Head of caudate nucleus (tissue), 42 donors: ENCODE measurements at places on chromosomes 7 and 10.

GRCh38 chr10:62454687-62455397, 80.7 kb downstream of the ZNF365 start:
- no peak for DNase-seq

GRCh38 chr7:129144834-129145668, 544 bp downstream of the TSPAN33 start:
- no peak for DNase-seq

DNA sequence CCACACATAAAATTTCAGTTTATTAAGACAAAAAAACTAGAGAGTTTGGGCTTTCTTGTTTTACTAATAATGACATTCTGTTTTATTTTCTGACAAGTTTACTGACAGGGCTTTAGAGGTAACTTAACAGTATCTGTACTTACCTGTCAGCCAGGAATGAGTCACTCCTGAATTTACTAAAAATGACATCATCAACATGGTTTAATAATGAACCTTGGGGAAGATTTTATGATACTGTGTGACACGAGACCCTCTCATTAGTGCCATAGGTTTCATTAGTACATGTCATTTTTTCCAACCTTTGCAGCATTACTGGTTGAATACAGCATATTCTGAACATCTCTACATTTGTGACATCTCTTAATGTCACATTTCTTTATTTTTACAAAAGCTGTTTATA, 131.1 kb downstream of the KCND2 start:
- DNase-seq: no peak

GRCh38 chr10:74930965-74931364, 104.6 kb downstream of the KAT6B start:
- no peak for DNase-seq

DNA sequence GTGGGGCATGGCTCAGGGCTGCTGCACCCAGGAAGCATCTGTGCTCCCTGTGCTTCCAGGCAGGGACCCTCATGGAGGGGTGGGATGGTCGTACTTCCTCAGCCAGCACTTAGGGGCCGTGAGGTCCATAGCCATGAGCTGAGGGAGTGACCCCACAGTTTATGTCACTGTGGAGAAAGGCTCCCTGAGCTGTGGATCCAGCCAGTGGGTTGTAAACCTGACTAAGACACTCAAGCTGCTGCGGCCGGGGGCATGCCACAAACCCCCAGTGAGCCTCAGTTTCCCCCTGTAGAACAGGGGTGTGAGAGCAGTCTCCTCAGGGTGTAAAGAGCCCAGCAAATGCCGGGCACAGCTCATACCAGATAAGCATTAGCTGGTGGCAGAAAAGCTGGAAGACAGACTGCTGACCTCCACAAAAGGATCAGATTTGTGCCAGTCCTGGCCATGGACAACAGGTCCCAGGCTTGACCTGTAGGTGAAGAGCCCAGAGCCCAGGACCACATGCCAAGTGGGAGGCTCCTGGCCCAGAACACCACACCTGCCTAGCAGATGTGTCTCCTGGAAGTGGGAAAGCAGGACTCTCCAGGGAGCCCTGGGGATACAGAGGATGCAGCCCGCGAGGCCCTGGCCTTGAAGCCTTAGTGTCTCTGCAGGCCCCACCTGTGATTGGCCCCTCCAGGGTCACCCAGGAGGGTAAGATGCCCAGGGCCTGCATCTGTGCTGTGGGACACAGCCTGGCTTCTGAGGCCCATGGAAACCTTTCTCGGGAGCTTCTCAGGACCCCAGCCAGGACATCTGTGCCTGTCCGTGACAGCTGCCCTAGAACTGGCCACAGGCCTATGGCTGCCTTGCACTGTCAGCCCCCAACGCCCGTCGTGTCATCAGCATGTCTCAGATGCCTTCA, 78.1 kb upstream of the RET start:
- no peak for DNase-seq

- DNase-seq: peak; percentile 9
Observed at GRCh38 chr10:30980951-30981616, 50.6 kb downstream of the ZNF438 start.

DNA sequence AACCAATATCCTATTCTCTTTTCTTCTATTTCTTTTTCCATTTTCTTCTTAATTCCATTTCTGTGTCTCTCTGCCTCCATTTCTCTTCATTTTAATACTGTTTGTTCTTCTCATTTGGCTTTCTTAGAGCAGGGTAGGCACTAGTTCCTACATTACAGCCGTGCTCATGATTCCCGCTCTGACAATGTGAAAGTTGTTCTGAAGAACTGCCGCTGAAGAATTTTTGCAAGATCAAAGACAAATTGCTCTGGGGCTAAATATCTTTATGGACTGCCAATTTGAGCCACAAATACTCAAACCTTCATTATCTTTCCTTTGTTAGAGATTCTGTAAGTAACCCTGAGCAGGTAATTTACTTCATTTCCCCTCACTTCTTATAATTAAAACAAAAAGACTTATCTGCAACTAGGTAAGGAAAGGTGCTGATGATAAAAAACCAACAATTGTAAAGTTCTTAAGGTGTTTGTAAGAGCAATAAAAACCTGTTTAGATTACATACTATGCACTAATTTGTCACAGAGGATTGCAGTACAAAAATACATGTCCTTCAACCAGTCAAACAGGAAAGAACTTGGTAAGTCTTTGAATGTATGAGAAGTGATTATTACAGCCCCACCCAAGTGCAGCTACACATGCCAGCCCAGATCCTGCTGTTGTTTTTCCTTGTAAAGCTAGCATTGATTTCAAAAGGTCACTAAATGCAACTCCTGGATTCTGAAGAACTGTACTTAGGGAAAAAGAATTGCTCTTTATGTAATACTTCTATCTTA, 127.5 kb downstream of the COL28A1 start:
- no peak for DNase-seq

GRCh38 chr10:84294766-84295447, 33.5 kb upstream of the CCSER2 start:
- no peak for DNase-seq

DNA sequence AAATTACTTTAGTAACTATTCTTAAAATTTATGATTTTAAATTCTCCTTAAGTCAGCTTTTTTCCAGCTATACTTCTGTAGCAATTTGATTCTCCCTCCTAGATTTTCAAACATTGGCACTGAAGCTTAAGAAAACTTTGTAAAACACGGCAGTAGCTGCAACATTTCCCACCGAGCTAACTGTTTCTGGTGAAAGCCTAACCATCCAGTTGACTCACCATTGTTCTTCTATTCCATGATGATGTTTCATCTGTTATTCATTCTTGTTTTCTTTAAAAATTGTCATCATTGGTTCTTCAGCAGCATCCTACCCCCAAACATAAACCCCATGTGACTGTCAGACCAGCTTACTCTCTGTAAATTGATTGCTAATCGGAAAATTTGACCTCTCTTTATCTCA, 312.3 kb downstream of the DGKB start:
- no peak for DNase-seq

GRCh38 chr7:54783952-54784351, 24.9 kb upstream of the SEC61G start:
- DNase-seq: no peak

GRCh38 chr7:128171-129080, 63.9 kb upstream of the FAM20C start:
- DNase-seq: no peak

DNA sequence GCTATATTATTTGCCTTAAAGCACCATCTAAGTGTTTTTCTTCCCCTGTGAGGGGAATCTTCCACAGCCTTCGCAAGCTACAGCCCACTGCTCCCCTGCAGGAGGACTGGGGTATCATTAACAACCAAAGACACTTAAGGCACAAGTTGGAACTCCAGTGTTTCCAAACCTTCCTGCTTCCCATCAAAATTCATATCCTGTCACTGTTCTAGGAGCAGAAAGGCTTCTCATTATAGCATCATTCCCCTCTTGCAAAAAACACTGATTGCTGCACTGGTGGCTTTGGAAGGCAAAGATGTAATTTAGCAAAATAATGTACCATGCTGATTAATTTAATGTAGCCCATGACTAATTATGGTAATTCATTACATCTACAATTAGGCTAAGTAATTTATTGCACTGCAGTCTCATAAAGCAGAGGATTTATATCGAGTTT, 207.2 kb downstream of the SKAP2 start:
- no peak for DNase-seq

DNA sequence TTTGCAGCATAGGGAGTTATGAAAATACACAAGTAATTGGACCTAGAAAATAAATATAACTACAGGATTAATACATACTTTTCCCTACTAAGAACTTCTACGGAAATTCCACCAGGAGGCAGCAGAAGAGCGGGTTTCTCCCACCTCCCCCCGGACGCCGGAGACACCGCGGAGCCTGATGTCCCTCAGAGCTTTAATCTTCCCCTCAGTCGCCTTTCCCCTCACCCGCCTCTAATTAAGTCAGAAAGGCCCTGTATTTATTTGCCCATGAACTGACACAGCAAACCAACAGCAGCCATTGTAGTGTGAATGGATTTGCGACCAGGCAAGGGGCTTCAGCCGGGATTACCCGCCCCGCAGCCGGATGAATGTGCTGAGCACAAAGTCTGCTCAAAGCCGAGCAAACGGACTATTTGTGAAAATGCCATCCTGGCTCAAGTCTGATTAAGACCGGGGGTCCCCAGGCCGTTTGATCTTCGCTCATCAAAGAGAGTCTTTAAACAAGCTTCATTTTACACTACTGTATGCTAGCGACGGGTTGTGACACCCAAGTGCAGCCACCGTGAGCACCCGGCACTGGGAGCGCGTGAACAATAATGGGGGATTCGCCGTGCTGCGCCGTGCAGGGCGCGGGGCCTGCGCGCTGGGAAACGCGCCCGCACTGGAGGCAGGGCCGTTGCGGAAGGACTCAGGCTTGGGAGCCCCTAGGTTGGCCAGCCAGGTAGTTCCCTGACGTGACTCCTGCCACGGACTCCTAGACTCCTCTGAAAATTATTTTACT, 5.6 kb upstream of the DKK1 start:
- DNase-seq: peak; percentile 82

DNA sequence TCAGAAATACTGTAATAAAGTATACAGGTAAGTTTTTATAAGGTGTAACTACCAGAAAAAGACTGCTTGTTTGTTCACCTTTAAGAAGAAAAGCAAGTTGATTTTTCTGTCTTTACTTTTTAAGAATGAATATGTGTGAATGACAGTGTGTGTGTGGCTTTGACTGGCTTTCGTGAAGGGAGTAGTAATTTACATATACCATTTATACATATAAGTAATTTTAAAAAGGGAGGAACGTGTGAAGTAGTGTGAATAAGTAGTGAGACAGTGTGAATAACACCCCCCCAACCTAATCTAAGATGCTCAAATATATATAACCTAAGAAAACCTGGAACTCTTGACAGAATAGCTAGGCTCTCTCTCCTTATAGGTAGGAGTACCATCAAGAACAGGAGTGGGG, 33.2 kb downstream of the RBM33 start:
- no peak for DNase-seq

DNA sequence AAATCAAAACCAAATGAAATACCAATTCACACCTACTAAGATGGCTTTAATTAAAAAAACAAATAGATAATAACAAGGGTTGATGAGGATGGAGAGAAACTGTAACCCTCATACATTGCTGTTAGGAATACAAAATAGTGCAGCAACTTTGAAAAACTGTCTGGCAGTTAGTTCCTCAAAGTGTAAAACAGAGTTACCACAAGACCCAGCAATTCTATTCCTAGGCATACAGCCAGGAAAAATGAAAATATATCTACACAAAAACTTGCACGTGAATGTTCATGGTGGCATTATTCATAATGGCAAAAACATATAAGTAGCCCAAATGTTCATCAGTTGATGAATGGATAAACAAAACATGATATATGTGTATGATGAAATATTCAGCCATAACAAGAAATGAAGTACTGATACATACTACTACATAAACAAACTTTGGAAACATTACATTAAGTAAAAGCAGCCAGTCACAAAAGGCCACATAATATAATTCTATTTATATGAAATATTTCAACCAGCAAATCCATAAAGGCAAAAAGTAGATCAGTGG, 83.5 kb downstream of the BRAF start:
- DNase-seq: no peak

DNA sequence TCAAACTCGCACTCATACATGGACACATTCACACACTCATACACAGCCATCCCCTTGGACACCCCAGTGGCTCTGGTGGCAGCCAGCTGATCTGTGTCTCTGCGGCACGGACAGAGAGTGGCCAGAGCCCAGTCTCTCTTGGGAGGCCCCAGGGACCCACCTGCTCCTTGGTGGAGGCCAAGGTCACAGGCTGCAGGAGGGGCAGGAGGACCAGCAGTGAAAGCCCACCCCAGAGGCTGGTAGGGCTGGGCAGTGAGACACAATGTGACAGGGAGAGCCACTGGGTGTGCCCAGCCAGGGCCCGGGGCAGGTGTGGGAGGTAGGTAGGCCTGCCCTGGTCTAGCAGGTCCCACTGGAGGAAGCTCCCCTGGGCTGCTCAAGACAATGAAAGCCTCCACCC, 18.5 kb downstream of the SHH start:
- no peak for DNase-seq

DNA sequence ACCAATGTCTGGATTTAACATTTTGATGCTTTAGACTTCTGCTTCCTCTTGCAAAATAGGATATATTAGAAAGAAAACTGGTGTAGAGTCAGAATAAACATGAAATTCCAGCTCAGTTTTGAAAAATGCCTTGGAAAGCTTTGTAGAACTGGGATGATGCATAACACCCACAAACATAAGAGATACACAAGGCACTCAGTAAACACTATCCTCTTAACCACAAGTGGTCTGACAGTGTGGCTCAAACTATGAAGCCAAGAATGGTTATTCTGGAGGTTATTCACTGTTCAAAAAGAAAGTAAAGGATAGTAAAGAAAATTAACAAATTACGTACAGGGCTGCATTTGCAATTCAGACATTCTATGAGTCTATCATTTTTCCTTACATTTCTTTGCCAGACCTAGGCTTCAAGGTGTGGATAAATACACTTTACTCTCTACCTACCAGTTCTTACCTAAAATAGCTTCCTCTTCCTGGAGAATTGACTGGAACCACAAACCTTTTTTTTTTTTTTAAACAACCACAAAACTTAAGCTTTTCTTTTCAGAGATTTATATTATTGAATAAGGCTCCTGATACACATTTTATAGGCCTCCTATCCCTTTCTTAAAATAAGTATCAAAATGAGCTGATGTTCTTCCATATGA, 9.0 kb upstream of the RSBN1L start:
- no peak for DNase-seq

DNA sequence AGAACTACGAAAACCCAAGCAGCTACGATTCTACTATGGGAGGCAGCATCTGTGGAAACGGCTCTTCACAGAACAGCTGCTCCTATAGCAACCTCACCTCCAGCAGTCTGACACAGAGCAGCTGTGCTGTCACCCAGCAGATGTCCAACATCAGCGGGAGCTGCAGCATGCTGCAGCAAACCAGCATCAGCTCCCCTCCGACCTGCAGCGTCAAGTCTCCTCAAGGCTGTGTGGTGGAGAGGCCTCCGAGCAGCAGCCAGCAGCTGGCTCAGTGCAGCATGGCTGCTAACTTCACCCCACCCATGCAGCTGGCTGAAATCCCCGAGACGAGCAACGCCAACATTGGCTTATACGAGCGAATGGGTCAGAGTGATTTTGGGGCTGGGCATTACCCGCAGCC, 81.6 kb upstream of the SAMD8 start:
- no peak for DNase-seq

GRCh38 chr7:2112261-2113198, 120.2 kb downstream of the MAD1L1 start:
- no peak for DNase-seq

GRCh38 chr7:46716926-46717325, 795.9 kb upstream of the IGFBP3 start:
- no peak for DNase-seq

- DNase-seq: no peak
Observed at GRCh38 chr7:76244781-76245391, 43.2 kb downstream of the SRRM3 start.
